ENCODE measurements at places on chromosomes 13 and 19.

DNA sequence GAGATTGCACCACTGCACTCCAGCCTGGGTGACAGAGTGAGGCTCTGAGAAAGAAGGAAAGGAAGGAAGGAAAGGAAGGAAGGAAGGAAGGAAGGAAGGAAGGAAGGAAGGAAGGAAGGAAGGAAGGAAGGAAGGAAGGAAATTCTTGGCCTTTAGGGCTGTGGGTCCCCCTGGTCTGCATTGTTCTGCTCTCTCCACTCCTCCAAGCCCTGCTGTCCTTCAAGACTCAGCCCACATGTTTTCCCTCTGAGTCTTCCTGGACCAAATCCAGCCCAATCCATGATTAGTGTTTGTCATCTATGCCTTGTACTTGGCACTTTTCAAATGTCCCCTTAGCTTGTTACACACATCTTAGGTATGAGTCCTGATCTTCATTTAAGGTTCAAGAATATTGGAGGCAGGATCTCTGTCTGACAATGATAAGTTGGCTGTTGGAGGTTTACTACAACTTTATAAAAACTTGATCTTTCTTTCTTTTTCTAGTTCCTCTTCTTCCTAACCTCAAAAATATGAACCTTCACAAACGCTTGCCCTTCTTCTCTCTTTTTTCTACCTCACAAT lies 48.8 kb upstream of the INTS6 start:
- peak; percentile 85 for DNase-seq

DNA sequence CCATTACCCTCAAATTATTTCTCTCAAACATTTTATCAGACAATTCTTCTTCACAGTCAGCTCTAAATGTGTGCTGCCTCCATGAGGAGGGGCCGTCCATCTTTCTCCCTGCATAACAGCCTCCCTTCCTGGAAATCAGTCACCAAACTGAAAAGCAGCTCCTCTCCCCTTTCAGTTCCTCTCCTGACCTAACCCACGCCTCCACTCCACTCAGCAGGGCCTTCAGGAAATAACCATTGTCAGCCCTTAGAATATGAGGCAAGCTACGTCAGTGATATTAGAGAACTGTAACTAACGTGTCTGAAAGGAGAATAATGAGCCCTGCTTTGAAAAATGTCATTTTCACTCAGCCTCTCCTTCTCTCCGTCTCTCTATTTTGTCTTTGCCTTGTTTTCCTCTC lies 116.2 kb downstream of the OLFM4 start:
- DNase-seq, result no peak

- DNase-seq, result no peak
Observed at GRCh38 chr19:5693195-5694166, 3.4 kb downstream of the RPL36 start.

GRCh38 chr19:13920940-13921747 lies 15.1 kb downstream of the CC2D1A start:
- peak; percentile 30 for DNase-seq

DNA sequence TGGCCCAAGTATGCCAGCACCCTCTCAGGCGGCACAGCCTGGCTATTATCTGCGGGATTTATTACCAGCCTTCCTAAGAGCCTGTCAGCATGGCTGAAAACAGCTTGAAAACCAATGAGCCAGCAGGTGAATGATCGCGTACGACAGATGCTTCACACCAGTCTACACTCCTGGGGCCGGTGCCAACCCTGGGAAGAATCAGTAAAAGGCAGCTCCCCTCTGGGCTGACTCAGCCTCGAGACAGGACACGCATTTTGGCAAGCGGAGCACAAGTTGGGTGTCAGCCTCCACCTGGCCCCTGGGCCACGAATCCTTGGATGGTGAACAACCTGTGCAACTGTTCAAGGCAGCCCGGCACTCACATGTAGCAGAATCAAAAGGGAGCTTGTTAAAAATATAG lies 15.6 kb downstream of the EMP3 start:
- DNase-seq, result no peak

GRCh38 chr19:4379383-4380253 lies 20.7 kb downstream of the SH3GL1 start:
- DNase-seq, result no peak

DNA sequence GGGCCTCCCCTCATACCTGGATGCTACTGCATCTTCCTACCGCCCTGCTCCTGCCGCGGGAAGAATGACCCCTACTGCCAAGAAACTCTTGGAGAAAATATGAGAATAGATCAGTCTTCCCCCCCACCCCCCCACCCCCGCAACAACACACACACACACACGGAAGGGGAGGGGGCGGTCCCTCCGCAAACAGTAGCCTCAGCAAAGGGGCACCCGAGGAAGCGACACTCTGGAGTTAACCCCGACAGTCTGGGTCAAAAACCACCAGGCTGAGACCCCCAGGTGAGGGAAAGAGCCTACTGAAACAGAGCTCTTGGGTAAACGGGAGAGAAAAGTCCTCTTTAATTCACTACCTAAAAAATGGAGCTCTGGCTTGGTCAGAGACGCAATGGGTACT lies 1.2 kb downstream of the MED26 start:
- DNase-seq, result no peak

- peak; percentile 83 for DNase-seq
Observed at GRCh38 chr19:6519289-6519688, 11.5 kb upstream of the TNFSF9 start.

DNA sequence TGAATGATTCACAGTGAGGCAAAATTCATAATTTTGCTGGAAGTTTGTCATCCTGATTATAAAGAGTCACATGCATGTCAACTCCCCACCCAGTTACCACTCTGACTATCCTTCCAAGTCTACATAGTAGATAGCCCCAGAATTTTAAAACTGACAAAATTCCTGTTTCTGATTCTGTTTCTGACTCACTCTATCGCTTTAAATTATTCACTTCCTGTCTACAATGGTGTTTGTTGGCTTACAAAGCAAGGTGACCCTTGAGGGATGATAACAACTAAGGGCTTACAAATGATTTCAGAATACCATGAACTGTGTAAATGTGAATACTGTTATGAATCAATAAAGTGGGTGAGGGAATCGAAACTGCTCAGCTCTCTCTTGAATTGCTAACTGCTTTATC lies 98.7 kb upstream of the KL start:
- DNase-seq, result no peak

GRCh38 chr13:59442944-59443486 lies 720.7 kb downstream of the DIAPH3 start:
- peak; percentile 50 for DNase-seq

- no peak for DNase-seq
Observed at GRCh38 chr19:32680986-32681385, 5.3 kb downstream of the RGS9BP start.

DNA sequence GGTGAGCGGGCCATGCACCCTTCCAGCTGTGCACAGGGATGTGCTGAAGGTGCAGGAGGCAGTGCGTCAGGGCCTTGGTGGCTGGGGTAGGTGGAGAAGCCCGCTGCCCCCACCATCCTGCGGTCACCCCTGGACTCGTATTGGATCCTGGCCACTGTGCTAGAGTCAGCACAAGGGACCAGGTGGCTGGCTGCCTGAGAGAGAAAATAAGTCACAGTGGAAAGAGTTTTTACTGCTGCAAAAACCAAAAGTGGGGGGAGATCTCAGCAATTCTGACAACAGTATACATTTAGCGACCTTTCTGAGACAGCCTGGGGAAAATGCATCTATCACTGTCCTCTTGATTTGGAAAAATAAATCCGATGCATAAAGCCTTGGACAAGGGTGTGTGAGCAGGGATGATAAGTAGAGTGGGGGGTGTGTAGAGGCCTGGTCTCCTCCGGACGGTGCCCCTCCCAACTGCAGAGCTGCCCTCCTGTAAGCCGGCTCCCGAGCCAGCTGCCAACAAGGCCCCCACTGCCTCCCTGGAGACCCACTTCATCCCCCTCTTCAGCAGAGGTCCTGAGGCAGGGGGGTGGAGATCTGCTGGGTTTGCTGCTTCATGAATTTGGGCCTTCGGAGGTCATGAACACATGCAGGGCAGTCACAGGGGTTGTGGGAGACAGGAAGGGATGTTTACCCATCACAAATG lies 84.2 kb downstream of the SLC7A1 start:
- no peak for DNase-seq

DNA sequence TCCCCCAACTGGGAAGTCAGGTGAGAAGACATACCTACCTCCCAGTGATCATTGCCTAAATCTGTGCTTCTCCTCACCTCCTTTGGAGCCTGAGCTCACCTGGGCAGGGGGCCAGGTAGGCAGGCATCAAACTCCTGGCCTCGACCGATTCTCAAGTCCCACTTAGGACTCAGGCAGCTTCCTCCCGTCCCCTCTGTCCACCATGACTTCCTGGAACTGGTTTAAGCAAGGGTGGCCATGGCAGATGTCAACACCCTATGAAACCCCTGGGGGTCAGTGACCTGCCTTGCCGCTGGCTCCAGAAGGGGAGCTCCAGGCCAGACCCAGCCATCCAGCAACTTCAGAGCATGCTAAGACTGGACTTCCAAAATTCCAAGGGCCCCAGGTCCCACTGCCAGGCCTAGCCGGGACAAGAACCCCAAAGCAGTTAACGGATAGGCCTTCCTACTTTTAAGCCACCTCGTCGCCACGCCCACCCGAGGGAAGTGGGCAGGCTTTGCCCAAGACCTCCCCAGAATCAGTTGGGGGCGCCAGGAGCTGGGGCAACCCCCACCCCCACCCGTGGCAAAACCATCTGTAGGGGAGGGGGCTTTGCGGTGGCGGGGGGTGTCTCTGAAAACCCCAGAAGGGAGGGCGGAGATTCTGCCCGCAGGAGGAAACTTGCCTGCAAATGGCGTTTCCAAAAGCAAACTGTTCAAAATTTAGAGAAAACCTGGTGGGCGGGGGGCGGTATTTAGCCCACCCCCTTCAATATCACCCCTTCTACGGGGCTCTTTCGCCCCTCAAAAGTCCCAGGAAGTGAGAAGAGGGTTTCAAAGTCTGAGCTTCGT lies 657 bp downstream of the PLIN3 start:
- peak; percentile 38 for DNase-seq

- DNase-seq, result no peak
Observed at GRCh38 chr19:10812196-10812595, 23.8 kb downstream of the TMED1 start.

GRCh38 chr19:4503132-4503824 lies 15.0 kb downstream of the PLIN4 start:
- no peak for DNase-seq

DNA sequence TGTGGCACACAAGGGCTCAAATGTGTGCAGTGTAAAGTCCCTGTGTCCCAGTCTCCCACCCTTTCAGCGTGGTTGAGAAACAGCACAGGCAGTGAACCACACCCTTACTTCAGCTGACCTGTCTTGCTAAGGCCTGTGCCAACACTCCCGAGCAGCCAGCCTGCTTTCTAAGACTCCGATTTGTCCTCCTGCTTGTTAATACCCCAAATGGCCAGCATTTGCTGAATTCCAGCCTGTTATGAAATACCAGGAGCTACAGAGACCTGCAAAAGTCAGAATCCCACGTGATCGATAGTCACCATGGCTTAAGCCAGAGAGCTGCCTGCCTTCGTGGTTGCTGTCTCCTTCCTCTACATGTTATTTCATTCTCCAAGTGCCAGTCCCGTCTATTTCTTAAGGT lies 200.5 kb downstream of the FGF9 start:
- no peak for DNase-seq
